NK-92 treated with Interleukin-12 subunit alpha and Interleukin-12 subunit beta, amount 100 ng/mL, for 24 hours (cell line): ENCODE measurements at places on chromosomes 3 and 15.

- no peak for DNase-seq
These were observed 117.2 kb upstream of the KCNMB2 start for GRCh38 chr3:178419071-178419470.

DNA sequence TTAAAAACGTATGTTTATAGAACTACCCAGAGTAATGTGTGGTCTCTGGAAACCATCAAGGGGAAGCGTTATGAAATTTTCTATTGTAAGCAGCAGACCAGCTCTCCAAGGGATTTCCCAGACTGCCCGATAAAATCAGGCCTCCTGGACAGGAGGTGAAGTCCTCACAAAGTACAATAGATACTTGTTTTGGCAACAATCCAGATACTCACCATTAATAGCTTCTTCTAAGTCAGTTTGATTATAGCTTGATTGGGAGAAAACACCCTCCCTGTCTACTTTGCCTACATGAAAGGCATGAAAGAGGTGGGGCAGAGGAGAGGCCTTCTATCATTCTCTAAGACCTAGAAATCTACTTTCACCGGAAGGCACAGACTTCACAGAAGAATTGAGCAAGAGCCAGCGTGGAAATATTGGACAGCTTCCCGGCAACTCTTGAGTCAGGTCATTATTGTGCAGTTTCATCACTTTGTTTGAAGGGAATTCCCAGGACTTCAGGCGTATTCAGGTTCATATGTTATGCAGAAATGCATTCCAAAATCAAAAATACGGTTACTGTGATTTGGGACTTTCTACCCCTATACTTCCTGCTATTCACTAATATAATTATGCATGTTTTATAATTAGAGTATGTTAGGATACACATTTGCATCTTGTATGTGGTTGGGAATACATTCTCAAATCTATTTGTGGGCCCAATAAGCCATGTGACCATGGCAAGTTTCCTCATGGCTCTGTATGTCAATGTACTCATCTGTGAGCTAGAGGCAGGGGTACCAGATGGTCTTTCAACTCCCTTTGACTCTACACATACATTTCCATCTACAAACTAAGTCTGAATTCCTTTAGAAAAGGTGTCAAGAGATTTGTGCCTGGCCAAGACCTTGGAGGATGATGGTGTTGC, 103.5 kb downstream of the CD47 start:
- DNase-seq: no peak

DNA sequence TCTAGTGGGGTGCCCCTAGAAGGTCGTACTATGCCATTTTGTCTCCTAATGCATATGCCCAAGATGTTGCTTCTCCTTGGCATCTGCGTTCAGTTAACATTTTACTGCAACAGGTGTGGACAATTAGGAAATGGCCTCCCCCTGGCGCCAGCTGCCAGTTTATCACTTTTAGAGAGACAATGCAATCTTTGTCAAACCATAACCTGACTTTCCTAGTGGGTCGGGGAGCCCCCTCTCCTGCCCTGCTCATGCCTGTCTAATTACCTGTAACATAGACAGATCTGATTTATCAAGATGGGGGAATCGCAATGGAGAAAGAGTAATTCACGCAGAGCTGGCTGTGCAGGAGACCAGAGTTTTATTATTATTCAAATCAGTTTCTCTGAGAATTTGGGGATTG, 353.7 kb upstream of the SGO1 start:
- no peak for DNase-seq

GRCh38 chr15:50225057-50225456, 40.5 kb downstream of the HDC start:
- DNase-seq: no peak

- DNase-seq: no peak
These were observed 126.7 kb upstream of the NR2E3 start for GRCh38 chr15:71683411-71684274.

- no peak for DNase-seq
These were observed 98.3 kb upstream of the SELENOK start for GRCh38 chr3:53989946-53990345.
